Neural crest cell (in vitro differentiated cells): ENCODE measurements at places on chromosomes 11 and 22. TPM values are rescaled to one million over a fixed set of nuclear protein-coding genes. Genes with fewer than 3 reads are reported as not detected.

- DNase-seq = no peak
Observed at GRCh38 chr11:101126551-101127196, 2.9 kb downstream of the PGR start.

GRCh38 chr11:59901306-59901705 lies 22.7 kb downstream of the OOSP3 start:
- DNase-seq = no peak

GRCh38 chr11:32438866-32439489 lies 3.6 kb upstream of the WT1 start:
- DNase-seq = peak; percentile 25

- DNase-seq = peak; percentile 29
Observed at GRCh38 chr11:44005063-44005701, 42.6 kb upstream of the ACCSL start.

- no peak for DNase-seq
Observed at GRCh38 chr11:16946477-16947282, 67.5 kb downstream of the PLEKHA7 start.

GRCh38 chr11:43969543-43969942 lies 27.1 kb downstream of the C11orf96 start:
- DNase-seq = no peak

DNA sequence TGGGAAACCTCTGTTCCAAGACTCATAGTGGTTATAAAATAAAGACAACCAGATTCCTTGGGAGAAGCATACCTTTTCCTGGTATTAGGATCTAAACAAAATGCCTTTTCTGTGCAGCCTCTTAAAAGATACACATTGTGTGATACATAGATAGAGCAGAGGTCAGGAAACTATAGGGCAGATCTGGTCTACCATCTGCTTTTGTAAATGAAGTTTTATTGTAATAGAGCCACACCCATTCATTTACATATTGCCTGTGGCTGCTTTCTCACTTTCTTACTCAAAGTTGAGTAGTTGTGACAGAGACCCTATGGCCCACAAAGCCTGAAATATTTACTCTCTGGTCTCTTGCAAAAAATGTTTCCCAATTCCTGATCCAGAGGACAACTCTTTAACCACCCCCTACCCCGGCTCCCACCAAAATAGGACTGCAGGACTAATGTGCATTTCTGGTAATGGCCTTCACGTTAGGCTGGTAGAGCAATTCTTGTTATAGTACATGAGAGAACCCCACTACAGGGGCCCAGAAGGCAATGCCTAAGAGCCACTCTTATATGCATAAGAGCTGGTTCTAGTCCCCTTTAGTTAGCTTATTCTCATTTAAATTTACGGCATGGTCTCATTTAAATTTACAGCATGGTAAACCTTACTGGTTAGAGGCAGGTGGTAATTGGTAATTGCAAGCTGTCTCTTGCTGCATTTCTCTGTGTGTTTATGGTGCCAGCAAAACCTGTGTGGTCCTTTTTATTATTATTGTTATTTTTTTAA lies 76.8 kb upstream of the YWHAH start:
- DNase-seq = no peak

- no peak for DNase-seq
Observed at GRCh38 chr22:20391222-20391621, 2.7 kb upstream of the ZNF74 start.

GRCh38 chr11:79330651-79331050 lies 110.2 kb downstream of the TENM4 start:
- no peak for DNase-seq

DNA sequence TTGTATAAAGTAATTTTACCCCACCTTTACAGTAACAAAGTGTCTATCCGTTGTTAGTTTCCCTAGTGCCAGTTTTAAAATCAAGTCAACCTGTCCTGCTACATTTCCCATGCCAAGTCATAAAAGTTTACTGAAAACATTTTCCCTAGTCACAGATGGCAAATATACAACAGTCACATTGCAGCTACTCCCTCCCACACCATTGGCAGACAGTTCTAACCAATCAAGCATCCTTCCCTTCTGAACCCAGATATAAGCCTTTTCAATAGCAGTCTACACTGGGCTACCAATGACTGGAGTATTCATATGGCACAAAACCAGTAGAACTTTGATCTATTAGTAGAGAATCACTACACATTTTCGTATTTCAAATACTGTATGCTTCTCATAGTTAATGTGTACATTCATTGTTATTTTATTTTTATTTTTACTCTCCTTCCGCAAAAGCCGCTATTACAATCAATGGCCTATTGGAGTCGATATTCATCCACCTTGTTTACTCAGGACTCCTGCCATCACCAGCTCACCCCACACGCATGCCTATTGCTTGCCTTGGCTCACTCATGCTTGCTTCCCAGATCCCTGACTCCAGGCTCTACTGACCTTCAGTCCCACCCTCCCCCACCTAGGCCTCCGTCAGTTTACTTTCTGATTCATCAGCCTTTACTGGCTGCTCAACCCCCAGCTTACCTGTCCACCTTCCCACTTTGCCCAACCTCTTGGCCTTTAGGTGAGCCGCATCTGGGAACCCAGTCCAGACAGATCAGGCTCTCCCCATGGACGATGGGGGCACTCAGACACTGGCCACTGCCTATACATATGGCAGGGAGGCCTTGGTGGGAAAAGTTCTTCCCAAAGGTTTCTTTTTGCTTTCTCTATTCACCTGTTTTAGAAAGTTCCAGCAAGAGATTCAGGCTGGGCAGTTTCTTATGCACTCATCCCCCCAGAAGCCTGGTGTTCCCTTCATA lies 408.4 kb downstream of the SOX6 start:
- no peak for DNase-seq

- no peak for DNase-seq
Observed at GRCh38 chr11:48006301-48006992, 26.1 kb downstream of the PTPRJ start.

- DNase-seq = no peak
Observed at GRCh38 chr11:47469361-47470179, 20.6 kb upstream of the RAPSN start.

OSBP2 gene
- total RNA-seq = 2.8 TPM in 2 replicates

SORL1 gene
- 11.8 and 13.8 TPM in 2 replicates for total RNA-seq

SMIM35 gene
- not detected in 2 replicates for total RNA-seq
